Thoracic aorta (tissue), 2 donors: ENCODE measurements at places on chromosomes 5 and 9.

DNA sequence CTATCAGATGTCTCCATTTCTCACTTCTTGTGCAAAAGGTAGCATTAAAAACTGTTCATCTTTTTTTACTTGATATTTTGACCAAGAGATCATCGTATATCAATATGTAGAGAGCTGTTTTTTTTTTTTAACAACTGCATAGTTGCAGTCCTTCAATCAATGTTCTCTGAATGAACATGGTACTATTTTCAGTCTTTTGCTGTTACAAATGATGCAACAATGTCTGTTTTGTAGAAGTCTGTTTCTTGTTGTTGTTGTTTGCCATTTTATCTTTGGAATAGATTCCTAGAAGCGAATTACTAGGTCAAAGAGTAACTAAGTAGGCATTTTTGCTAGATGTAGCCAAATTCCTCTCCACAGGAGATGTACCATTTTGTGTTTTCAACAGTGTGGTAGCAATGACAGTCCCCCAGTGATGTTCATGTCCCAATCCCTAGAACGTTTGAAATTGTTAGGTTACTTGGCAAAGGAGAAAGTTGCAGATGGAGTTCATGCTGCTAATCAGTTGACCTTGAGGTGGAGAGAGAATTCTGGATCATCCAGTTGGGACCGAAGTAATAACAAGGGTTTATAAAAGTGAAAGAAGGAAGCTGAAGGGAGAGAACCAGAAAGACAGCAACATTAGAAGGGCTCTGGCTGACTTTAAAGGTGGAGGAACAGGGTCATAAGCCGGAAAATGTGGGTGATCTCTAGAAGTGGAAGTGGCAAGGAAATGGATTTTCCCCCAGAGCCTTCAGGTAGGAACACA lies 6.3 kb downstream of the MTREX start:
- DNase-seq = no peak
- no peak overlapping the region for H3K27ac ChIP-seq
- no peak overlapping the region for H3K4me3 ChIP-seq
- peaks cover 29% of the 10 kb centered on the region for H3K4me1 ChIP-seq

- no peak for DNase-seq
- no peaks in the 10 kb centered on the region for H3K4me1 ChIP-seq
- H3K27ac ChIP-seq = no peak overlapping the region
- no peak overlapping the region for H3K4me3 ChIP-seq
Measured at GRCh38 chr5:71986101-71986500, 121.2 kb upstream of the MAP1B start.

DNA sequence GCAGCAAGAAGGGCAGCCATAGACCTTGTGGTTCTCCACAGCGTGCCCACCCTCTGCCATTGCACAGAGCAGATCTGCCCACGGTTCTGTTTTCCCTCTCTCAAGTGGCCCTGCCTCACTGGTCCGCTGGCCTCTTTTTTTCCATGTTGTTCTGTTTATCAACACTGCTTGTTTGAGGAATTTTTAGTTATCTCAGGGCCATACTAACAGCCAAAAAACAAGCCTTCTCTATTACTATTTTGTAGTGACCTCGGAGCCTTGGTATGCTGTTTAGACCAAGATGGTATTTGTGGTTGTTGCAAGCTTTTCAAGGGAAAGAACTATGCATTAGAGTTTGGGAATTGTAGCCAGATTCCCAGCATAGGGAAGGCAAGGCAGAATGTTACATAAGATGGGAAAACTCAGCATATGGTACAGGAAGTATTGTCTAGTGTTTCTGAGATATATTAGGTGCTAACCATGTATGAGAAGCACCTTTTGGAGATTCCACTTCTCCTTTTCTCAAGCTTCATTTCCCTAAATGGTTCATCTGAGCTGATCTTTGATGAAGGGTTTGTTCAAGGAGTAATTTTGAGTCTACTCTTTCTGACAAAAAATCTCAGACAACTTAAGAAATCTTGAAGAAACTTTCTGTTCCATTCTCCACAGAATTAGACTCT lies 54.3 kb downstream of the NUP214 start:
- no peak overlapping the region for H3K27ac ChIP-seq
- peaks cover 38% of the 10 kb centered on the region for H3K36me3 ChIP-seq
- no peak overlapping the region for H3K4me3 ChIP-seq
- DNase-seq = no peak
- no peaks in the 10 kb centered on the region for H3K4me1 ChIP-seq
- no peaks in the 10 kb centered on the region for H3K27me3 ChIP-seq

DNA sequence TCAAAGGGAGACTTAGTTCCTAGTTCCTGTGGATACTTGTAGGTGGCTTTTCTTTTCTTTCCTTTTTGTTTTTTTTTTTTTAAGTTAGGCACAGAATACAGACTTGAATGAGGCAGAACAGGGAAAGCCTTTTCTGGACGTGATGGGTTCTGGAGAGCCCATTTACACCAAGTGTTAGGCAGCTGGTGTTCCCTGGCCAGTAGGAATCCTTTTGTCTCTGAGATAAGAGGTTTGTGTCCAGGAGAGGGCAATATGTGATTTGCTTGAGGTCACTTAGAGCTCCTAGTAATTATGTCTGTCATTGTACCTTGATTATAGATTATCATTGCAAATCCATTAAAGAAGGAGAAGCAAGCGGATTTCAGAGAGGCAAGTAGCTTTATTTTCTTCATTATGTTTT lies 9.1 kb downstream of the MEGF10 start:
- H3K27ac ChIP-seq = no peak overlapping the region
- no peaks in the 10 kb centered on the region for H3K27me3 ChIP-seq
- no peaks in the 10 kb centered on the region for H3K4me1 ChIP-seq
- no peak for DNase-seq
- H3K36me3 ChIP-seq = no peaks in the 10 kb centered on the region
- no peak overlapping the region for H3K4me3 ChIP-seq

- H3K4me1 ChIP-seq = peaks cover 12% of the 10 kb centered on the region
- no peaks in the 10 kb centered on the region for H3K27me3 ChIP-seq
- DNase-seq = no peak
- H3K27ac ChIP-seq = no peak overlapping the region
- H3K36me3 ChIP-seq = peaks cover 11% of the 10 kb centered on the region
- H3K4me3 ChIP-seq = no peak overlapping the region
Measured at GRCh38 chr5:69364414-69364813, 4.9 kb downstream of the AK6 start.

- DNase-seq = no peak
- H3K4me1 ChIP-seq = peaks cover 27% of the 10 kb centered on the region
- peaks cover 12% of the 10 kb centered on the region for H3K36me3 ChIP-seq
- H3K4me3 ChIP-seq = no peak overlapping the region
- no peaks in the 10 kb centered on the region for H3K27me3 ChIP-seq
Measured at GRCh38 chr5:14752497-14753071, 88.1 kb downstream of the OTULIN start.

- no peak overlapping the region for H3K4me3 ChIP-seq
- H3K4me1 ChIP-seq = no peaks in the 10 kb centered on the region
- H3K36me3 ChIP-seq = no peaks in the 10 kb centered on the region
- DNase-seq = no peak
Measured at GRCh38 chr9:36316611-36317317, 58.5 kb upstream of the GNE start.

- H3K27ac ChIP-seq = no peak overlapping the region
- no peak overlapping the region for H3K4me3 ChIP-seq
- no peaks in the 10 kb centered on the region for H3K27me3 ChIP-seq
- DNase-seq = no peak
- no peaks in the 10 kb centered on the region for H3K36me3 ChIP-seq
Measured at GRCh38 chr5:127863610-127864395, 160.6 kb downstream of the CCDC192 start.

DNA sequence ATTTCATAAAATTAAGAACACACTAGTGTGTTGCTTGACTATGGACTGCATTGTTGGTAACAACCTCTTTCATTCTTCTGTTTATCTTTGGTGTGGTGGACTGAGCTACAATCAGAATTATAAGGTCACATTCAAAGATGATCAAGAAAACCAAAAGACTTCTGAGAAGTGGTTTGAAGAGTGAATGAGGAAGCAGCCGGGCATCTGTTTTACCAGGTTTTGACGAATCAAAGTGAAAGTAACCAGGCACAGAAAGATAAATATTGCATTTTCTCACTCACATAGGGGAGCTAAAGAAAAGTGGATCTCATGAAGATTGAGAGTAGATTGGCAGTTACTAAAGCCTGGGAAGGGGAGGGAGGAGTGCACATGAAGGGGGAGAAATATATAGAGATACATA lies 589.1 kb downstream of the ZNF608 start:
- peak overlapping the region; percentile 49 for H3K4me3 ChIP-seq
- no peaks in the 10 kb centered on the region for H3K27me3 ChIP-seq
- H3K4me1 ChIP-seq = no peaks in the 10 kb centered on the region
- no peaks in the 10 kb centered on the region for H3K36me3 ChIP-seq
- no peak for DNase-seq

DNA sequence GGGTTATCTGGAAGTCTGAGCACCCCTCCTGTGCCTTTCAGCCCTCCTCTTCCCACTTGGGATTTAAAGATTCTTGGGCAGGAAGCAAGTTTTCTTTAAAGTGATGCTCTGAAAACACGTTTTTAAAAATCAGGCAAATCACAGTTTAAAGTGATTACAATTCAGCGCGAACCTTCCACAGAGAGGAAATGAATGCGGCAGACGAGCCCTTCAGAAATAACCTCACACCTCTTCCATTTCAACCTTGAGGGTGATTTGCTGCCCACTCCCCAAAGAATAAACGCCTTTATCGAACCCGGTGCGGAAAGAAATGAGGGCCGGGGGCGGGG lies 2.3 kb upstream of the EFNA5 start:
- no peaks in the 10 kb centered on the region for H3K4me1 ChIP-seq
- no peaks in the 10 kb centered on the region for H3K27me3 ChIP-seq
- peak overlapping the region; percentile 77 for H3K4me3 ChIP-seq
- DNase-seq = no peak

DNA sequence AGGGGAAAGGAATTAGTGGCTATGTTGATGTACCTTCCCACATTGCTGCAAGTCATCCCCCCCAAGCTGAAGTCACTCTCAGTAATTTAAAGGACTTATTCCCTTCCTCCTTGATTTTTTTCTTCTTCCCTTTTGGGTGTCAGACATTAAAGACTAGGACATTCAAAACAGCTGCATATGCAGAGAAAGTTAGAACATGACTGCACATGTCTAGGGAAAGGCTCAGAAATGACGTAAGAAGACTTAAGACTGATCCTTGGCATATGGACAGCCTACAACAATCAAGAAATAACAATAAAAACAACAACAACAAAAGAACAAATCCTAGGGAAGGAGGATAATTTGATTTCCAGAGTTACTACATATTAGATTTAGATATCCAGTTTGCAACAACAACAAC lies 997.5 kb downstream of the TLE4 start:
- H3K27me3 ChIP-seq = no peaks in the 10 kb centered on the region
- H3K4me1 ChIP-seq = no peaks in the 10 kb centered on the region
- no peak for DNase-seq
- no peak overlapping the region for H3K4me3 ChIP-seq
- H3K36me3 ChIP-seq = no peaks in the 10 kb centered on the region
- no peak overlapping the region for H3K27ac ChIP-seq

- DNase-seq = no peak
- peaks cover 35% of the 10 kb centered on the region for H3K4me1 ChIP-seq
- H3K36me3 ChIP-seq = no peaks in the 10 kb centered on the region
- H3K27me3 ChIP-seq = no peaks in the 10 kb centered on the region
- H3K4me3 ChIP-seq = no peak overlapping the region
Measured at GRCh38 chr9:35826071-35826701, 2.3 kb downstream of the FAM221B start.

DNA sequence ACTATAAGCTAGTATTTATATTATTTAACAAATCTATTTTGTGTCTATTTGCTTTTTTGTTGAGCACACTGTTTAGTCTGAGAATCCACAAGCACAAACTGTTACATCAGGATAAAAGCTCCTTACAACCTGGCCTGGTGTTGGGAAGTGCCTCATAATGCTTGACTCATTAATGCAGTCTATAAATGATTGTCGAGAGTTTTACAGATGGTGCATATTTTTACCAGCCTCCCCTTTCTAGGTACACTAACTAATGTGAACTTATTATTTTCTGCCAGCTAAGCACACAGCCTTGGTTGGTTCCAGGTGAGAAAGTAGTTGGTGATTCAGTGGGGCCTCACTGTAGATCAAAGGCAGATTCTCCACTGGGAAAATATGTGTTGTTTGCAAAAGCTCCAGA lies 151.0 kb upstream of the ADAMTS16 start:
- H3K4me3 ChIP-seq = no peak overlapping the region
- no peak overlapping the region for H3K27ac ChIP-seq
- no peak for DNase-seq
- no peaks in the 10 kb centered on the region for H3K4me1 ChIP-seq
- H3K27me3 ChIP-seq = no peaks in the 10 kb centered on the region

DNA sequence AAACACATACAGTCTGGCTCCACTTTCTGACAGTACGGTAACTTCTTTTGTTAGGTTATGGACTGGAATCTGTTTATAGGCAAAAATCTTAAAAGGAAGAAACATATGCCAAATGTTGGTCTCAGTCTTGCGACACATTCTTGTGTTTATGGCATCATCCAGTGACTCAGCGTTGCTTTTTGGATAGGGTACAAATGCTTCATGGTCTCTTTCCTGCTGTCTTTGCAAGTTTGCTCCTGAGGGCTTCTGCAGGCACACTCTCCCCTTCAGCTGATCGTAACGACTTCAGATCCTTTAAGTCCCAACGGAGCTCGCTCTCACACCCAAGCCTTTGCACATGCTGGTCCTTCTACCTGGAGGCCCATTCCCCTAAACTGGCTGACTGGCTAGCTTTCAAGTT lies 23.6 kb upstream of the TNFSF8 start:
- no peak for DNase-seq
- H3K36me3 ChIP-seq = no peaks in the 10 kb centered on the region
- H3K4me1 ChIP-seq = peaks cover 5% of the 10 kb centered on the region
- no peaks in the 10 kb centered on the region for H3K27me3 ChIP-seq
- H3K4me3 ChIP-seq = no peak overlapping the region
- no peak overlapping the region for H3K27ac ChIP-seq

DNA sequence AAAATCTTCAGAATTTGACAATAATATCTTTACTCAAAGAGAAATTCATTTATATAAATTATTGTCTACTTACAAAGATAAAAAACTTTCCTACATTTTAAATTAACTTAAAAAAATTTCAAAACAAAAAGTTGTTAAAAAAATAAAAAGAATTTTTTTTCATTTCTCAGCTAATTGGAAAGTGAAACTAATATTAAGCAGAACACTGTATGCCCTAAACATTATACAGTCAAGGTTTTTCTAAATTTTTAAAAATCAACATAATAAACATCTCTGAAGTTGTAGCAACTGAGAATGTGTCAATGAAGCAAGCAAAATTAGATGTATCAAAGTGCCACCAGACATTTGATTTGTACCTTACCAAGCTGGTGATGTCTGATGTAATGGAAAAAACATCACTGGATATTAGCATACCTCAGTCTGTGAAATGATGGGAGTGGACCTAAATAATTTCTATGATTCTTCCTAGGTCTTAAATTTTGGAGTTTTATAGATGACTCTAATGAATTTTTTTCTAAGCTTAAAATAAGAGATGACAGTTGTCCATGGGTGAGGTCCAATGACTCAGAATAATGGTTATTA lies 290.1 kb downstream of the ADAMTS6 start:
- no peaks in the 10 kb centered on the region for H3K36me3 ChIP-seq
- peaks cover 11% of the 10 kb centered on the region for H3K4me1 ChIP-seq
- no peak overlapping the region for H3K4me3 ChIP-seq
- DNase-seq = no peak
- peak overlapping the region; percentile 57 for H3K27ac ChIP-seq
- H3K27me3 ChIP-seq = no peaks in the 10 kb centered on the region

- H3K4me3 ChIP-seq = no peak overlapping the region
- H3K4me1 ChIP-seq = no peaks in the 10 kb centered on the region
- no peaks in the 10 kb centered on the region for H3K36me3 ChIP-seq
- no peak overlapping the region for H3K27ac ChIP-seq
- H3K27me3 ChIP-seq = no peaks in the 10 kb centered on the region
Measured at GRCh38 chr9:37676411-37676830, 25.7 kb downstream of the FRMPD1 start.

GRCh38 chr9:137818286-137818685 lies 59.3 kb upstream of the CACNA1B start:
- no peak for DNase-seq
- no peak overlapping the region for H3K27ac ChIP-seq
- no peak overlapping the region for H3K4me3 ChIP-seq
- H3K36me3 ChIP-seq = peaks cover 58% of the 10 kb centered on the region
